ENCODE measurements at places on chromosomes 3 and 15.
A peak's percentile ranks its signal among the peaks of the same experiment; 100 is the strongest.

- no peak for ATAC-seq
Measured at GRCh38 chr15:25678500-25678855, 184.6 kb downstream of the ATP10A start.

DNA sequence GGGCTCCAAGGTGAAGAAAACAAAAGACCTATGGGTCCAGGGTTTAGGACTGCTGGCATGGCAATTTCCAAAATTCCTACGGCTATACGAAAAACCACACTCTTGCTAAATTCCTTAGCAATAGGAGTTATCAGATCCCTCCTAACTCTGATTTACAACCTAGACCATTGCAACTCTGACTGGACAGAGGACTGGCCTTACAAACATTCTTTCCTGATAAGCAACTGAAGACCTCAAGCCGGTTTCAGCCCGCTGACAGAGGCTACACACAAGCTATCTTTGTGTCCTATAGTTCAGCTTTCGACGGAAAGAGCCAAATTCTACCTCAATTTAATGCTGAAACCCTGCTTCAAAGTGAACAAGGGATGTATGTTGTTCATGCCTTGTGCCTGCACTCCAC is 38.3 kb upstream of the AGBL1 start:
- ATAC-seq: no peak

DNA sequence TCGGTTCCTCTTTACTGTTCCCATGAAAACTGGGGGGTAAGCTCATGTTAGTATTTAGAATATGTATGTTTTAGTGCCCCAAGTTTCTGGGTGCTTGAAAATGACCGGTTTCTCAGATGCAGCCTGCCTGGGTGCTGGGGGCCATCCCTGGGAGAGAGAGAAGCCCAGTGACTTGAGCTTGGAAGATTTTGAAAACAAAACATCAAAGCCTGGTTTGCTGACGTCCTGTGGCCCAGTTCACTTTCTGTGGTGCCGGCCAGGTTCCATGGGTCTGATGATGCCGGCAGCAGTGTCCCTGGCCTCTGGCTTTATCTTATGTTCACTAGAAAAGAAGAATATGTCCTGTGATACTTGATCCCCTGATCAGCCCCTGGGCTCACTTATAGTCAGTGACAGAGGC is 17.1 kb downstream of the APBA2 start:
- no peak for ATAC-seq

- ATAC-seq: no peak
Measured at GRCh38 chr15:99130314-99130713, 25.4 kb downstream of the SYNM start.

- no peak for ATAC-seq
Measured at GRCh38 chr3:135106445-135106844, 311.4 kb downstream of the EPHB1 start.

DNA sequence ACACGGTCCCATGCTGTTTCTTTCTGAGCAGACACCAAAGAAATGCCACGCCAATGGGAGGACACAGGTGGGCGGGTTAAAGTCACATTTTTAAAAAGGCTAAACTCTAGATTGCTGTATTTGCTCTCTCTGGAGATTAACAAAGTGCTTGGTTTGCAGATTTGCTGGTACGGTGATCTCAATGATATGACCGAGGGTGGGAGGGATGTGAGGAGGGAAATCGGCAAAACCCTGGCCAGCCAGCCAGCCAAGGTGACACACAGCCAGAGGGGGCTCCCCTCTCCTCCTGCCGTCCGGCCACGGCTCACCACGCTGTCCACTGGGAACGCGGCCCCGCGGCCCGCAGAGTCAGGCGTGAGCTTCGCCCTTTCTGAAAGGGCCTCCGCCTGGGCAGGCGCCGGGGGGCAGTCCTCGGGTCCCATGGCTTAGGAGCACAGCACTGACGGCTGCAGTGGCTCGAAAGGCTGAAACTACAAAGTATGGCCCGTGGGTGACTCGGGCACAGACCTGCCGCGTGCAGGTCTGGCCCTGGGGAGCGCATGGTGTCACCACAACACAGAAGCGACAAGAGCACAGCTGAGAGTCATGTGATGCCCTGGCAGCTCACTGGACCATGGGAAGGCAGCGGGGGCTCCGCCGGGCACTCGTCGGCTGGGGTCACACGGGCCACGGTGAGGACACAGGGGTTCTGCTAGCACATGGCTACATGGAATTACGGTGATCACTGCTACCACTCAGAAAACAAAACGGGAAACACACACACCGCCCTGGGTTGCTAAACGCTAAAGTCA is 57.8 kb upstream of the RPL32 start:
- no peak for ATAC-seq

DNA sequence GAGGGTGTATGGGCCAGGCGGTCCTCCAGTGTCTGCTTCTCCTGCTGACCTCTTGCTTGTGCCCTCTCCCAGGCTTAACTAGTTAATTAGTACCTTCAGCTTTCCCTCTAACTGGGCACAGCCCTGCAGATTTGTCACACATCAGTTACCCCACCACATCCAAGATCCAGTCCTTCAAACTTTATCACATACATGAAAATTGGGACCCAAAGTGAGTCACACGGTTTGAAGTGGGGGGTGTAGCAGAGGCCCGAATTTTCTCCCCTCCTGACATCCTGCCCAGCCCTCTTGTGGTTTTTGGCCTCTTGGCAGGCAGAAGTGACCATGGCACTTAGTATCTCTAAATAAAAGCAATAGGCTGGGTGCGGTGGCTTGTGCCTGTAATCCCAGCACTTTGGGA is 3.9 kb downstream of the MAPKAPK3 start:
- ATAC-seq: no peak

GRCh38 chr3:22691856-22692628 is 511.1 kb upstream of the UBE2E2 start:
- no peak for ATAC-seq

DNA sequence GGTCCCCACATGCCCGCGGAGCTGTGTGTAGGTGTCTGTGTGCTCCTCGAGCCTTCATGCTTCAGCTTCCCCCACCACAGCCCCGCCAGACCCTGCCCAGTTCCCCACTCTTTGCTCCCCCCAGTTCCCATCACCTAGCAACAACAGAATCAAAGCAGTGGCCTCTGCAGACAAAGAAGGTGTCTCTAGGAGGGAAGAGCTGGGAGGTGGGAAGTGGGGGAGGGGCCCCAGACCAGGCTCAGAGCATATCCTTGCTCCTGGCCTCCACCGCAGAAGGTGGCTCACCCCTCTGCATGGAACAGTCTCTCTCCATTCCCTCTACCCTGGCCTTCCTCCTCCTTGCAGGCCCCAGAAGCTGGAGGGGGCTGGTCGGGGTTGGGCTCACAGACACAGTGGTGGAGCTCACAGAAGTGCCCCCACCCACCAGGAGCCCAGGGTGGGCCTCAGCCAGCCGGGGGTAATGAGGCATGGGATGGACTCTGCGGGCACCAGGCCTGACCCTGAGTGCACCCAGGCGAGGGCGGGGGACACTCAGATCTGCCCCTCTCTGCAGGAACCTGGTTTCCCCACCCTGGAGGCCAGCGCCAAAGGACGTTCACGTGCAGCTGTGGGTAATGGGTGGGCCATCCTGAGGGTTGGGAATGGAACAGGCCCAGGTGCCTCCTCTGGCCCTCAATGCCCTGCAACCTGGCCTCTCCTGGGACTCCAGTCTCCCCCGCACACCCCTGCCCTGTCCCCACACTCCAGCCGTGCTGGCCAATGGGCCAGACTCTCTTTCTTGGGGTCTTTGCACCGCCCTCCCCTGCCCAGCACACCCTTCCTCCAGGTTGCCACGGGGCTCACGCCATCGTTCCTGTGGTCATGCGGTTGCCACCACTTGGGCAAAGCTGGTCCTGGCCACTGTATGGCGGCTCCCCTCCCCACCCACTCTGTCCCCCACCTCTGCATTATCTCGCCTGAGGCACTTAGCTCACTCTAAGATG is 53.4 kb downstream of the TPRA1 start:
- no peak for ATAC-seq

DNA sequence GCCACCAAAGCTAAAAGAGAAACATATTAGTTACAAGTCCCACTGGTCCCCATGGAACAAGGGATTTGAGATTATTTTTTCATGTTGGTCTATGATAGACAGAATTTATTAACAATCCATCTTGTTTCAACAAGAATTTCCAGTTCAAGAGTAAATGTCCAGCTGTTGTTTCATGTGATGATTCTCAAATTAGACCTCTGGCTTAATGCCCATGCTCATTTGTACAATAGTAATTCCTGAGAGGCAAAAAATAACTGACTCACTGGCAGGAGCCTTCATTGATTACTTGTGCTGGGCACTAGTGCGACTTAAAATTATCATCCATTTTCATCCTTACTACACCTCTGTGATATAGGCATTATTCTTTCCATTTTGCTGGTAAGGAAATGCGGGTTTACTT is 171.3 kb downstream of the ITPR1 start:
- ATAC-seq: no peak

- ATAC-seq: no peak
Measured at GRCh38 chr3:182603501-182603900, 189.8 kb upstream of the ATP11B start.

- no peak for ATAC-seq
Measured at GRCh38 chr15:66599536-66600239, 33.9 kb upstream of the LCTL start.

- no peak for ATAC-seq
Measured at GRCh38 chr3:77081240-77081661, 41.4 kb downstream of the ROBO2 start.

DNA sequence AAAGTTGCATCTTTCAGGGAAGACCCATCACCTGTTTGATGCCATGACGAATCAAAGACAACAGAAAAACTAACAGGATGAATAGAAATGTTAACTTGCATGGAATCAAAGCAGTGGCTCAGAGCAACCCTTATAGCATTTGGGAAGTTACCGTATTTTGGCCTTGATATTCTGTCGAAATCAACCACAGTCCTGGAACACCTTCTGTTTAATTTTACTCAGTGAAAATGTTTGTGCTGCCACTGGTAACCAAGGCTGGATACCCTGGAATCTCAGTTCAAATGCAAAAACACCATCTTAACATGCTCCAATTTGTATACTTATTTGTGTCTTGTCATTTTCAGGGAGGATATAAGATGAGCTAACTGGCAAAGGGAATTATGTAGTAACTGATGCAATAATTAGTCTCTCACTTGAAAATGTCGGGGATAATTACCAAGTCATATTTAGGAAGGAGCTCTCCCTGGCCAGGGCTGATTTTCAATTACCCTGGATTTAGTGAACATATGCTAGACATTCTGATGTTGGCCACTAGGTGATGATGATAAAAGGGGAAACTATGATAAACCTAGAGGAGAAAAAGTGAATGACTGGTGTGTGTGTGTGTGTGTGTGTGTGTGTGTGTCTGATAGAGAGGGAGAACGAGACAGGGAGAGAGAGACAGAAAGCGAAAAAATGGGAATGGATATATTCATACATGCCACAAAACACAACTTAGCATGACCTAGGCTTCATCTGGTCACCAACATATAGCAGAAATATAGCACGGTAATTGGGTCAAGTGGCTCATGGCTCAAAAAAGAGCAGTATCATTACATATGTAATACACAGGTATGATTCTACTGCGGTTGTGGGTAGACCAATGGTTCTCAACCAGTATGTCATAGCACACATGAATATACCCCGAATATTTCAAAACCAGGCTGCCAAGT is 19.0 kb upstream of the PRICKLE2 start:
- no peak for ATAC-seq

DNA sequence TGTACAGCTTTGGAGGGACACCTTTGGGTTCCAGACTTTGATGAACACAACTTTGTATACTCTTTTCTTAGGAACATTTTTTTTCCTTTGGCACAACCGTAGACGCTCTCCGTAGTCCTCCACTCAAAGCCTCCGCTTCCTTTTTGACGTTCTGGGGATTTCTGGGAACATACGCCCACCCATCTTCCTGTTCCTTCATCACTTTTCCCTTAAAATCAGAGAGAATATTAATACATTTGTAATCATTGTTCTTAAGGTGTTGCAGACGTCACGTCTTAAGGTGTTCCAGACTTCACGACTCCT is 405 bp upstream of the SPG21 start:
- ATAC-seq: no peak

DNA sequence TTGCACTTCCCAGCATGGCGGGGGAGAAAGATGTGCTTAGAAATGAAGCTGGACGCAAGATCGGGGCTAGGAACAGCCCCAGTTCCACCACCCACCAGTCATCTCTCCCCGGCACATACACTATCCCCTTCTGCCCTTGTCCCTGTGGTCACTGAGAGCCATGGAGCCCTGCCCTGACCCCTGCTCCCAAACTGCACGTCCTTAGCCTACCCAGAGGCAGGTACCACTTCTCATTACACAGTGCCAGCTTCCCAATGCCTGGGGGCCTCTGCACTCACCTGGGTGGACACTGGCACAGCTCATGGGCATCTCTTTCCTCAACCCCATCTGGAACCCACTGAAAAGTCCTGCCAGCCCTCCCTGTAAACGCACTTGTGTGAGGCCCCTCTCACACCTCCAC is 139.3 kb upstream of the PRR20G start:
- ATAC-seq: no peak

- ATAC-seq: no peak
Measured at GRCh38 chr3:147618691-147619090, 209.5 kb downstream of the ZIC1 start.

GRCh38 chr15:45187894-45188830 is at the start of gene SHF:
SHF (minus strand) TSS chr15:45187966; CDS start chr15:45187951, 15 bp downstream.
- peak; percentile 80 for ATAC-seq

- no peak for ATAC-seq
Measured at GRCh38 chr15:74982183-74982582, 13.2 kb upstream of the SCAMP5 start.

GRCh38 chr3:189282189-189282588 is 110.4 kb downstream of the TPRG1 start:
- ATAC-seq: no peak

- ATAC-seq: no peak
Measured at GRCh38 chr3:137084586-137084985, 126.8 kb downstream of the IL20RB start.

DNA sequence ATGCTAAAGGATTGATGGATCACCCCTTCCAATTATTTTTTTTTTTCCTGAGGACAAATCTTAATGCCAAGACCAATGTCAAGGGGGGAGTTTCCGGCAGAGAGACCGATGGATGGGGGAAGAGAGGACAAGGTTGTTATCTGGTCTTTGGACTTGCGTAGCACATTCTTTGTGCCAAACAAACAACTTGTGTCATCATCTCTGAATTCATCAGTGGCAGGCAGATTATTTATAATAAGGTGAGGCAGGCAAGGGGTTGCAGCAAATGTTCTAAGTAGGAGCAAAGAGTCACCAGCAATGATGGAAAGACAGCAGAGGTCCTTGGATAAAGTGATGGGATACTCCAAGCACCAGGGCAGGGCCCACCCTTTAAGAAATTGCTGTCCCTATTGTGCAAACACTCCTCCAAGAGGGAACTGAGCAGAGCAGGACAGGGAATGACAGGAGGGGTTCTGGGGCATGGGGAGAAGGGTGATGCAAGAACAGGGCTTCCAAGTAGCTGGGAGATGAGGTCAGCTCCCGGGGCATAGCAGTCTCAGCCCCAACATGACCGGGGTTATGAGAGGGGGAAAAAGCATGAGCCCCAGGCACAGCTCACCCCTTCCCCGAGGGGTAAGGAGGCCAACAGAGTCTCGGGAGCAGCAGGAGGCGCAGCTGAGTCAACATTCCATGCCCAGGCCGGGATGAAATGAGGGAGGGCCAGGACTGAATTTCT is 57.4 kb downstream of the ANXA2 start:
- ATAC-seq: no peak
